ENCODE measurements at places on chromosomes 6 and 20.

DNA sequence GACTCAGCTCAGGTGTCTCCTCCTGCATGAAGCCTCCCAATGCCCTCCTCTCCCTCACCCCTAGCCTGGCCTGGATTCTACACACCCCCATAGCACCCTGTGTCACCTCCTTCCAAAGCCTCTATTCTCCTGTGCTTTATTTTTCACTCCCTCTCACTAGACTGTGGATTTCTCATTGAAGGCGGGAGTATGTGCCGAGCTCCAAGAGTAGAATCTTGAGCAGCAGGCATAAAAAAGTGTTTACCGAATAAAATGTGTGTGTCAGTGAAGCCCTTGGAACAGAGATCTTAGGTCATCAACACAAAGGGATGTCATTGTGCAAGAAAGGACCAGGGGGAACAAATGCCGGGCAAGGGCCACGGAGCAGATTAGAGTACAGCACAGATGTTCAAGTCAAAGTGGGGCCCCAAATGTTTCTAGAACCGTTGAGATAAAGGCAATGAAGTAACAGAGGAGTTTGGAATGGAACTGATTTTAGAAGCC lies 106.1 kb upstream of the TMEM170B start:
- DNase-seq: no peak

- no peak for DNase-seq
Measured at GRCh38 chr6:29763491-29764289, 40.5 kb downstream of the HLA-F start.

DNA sequence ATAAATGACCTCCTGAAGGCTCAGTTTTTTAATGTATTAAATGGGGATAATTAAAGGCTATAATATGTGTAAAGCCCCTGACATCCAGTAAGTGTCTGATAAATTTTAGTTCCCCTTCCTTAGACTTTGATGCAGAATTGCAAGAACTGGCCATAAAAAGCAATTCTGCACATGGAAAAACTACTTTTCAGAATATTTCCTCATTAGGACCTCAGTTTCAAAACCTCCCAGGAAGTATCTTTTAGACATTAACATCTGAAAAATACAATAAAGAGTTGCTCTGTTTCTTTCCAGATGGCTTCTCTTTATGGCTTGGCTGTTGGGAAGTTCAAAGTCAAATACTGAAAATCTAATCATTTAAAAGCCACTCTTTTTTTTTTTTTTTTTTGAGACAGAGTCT lies 106.3 kb upstream of the ZNF217 start:
- no peak for DNase-seq

- no peak for DNase-seq
Measured at GRCh38 chr6:42720739-42721138, 1.7 kb downstream of the PRPH2 start.

GRCh38 chr6:145841668-145842067 lies 27.1 kb upstream of the FBXO30 start:
- DNase-seq: no peak
